ENCODE measurements at places on chromosomes 5 and 9.

- peak; percentile 50 for DNase-seq
Measured at GRCh38 chr5:34022121-34022705, 14.4 kb upstream of the AMACR start.

DNA sequence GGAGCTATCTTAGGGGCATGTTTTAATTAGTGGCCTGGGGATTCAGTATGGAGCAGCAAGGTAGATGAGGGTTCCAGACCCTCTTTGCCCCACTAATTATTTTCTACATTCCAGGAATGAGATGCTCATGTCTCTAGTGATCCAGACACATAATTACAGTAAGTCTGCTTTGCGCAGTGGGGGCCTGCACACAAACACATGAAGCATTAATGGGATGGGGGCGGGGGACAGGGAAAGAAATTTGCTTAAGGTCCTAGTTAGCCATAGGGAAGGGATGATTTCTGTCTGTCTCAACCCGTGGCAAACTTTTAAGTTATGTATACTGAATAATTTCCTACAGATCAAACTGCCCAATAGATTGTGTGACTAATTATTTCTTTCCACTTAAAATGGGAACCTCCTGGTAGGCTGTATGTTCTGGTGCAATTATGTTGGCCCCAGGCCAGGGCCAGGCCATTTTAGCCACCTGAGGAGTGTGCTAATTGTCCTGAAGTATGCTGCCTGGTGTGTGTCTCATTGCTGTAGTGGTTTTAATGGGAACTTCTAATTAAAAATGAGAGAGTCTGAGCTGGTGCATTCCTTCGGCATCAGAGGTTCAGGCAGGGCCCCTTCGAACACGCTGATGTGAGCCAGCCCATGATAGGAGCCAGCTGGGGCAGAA is 134.4 kb downstream of the PTTG1 start:
- no peak for DNase-seq

GRCh38 chr5:3276896-3277295 is 318.7 kb upstream of the IRX1 start:
- no peak for DNase-seq

- peak; percentile 70 for DNase-seq
Measured at GRCh38 chr9:35882263-35882848, 12.2 kb upstream of the OR13J1 start.

DNA sequence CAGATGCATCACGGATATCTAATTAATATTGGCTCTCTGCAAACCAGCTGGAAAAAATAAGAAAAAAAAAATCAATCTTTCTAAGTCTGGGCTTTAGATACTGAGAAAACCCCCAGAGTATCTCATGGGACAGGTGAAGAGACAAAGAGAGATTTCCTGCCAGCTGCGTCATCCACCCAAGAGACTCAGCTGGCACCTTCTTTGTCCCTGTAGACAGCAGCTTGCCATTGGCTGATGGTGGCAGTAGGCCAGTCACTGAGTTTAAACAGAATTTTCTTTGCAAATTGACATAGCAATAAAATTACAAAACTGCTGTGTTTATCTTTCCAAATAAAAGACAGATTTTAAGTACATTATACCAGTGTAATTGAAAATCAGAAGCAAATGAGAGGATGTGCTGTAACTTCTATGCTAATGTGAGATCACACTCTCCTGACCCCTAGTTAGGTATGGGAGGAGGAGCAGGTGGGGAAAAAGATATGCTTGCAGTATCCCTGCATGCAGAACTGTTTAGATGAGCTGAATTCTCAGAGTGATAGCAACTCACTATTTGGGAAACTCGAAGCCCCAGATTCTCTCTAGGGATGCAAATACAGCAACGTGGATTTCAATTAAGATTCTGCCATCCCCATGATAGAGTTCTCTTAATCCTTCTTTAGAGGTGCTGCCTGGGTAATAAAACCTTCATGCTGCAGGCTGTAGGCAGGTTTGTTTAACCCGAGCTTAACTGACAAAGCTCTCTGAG is 72.2 kb downstream of the NMUR2 start:
- no peak for DNase-seq
